NCI-H1694 treated with DMSO at 0.1 percent for 48 hours (cell line): ENCODE measurements at places on chromosomes 2 and 18.

DNA sequence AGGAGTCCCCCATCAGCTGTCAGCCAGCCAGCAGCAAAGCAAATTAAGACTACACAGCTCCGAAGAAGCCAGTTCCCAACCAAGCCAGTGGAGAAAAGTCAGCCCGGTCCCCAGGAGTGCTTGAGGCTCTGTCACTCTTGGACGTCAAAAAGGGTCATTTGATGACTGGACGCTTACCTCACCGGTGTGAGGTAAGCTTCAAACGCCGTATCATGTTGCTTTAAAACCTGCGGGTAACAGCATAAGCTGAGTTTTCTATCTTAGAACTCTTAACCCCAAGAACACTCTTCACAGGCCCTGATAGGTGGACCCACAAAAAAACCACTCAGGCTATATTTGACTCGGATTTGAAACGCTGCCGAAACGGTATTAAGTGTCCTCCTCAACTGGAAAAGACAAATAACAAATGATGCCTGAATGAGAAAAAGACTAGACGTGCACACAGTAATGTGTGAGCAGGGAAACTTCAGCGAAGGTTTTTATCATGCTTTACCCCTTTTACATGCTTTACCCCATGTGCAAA is 682 bp upstream of the LNPK start:
- no peak for DNase-seq

DNA sequence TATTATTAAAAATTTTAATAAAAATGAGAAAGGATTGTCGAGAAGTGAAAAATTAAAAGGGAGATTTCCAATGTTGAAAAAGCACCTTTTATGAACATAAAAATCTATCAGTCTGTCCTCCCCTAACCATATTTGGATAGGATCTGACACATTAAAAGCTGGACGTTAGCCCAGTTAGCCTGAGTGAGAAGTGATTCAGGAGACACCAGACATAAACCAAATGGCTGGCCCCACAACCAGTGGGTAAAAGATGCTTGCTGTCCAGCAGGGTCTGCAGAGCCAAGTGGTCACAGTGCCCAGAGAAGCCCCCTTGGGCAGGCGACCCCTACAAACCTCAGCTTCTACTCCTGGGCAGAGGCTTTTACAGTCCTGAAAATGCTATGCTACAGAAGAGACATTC is 253.8 kb upstream of the LYPD1 start:
- no peak for DNase-seq

DNA sequence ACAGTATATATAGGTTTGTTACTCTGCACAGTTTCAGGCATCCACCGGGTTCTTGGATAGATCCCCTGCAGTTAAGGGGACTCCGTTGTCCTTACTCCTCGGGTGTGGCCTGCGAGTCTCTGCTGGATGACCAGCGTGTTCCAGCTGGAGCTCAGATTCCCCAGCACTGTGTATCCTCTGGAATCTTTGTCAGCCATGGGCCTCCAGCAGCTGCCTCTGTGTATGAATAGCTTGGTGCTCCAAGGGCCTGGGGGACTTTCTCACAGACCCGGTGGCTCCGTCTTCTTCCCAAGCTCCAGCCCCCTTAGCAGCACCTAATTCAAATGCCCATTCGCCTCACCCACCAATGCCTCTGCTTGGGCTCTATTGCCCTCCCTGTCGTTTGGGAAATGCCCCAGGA is 6.3 kb downstream of the ANO7 start:
- no peak for DNase-seq

DNA sequence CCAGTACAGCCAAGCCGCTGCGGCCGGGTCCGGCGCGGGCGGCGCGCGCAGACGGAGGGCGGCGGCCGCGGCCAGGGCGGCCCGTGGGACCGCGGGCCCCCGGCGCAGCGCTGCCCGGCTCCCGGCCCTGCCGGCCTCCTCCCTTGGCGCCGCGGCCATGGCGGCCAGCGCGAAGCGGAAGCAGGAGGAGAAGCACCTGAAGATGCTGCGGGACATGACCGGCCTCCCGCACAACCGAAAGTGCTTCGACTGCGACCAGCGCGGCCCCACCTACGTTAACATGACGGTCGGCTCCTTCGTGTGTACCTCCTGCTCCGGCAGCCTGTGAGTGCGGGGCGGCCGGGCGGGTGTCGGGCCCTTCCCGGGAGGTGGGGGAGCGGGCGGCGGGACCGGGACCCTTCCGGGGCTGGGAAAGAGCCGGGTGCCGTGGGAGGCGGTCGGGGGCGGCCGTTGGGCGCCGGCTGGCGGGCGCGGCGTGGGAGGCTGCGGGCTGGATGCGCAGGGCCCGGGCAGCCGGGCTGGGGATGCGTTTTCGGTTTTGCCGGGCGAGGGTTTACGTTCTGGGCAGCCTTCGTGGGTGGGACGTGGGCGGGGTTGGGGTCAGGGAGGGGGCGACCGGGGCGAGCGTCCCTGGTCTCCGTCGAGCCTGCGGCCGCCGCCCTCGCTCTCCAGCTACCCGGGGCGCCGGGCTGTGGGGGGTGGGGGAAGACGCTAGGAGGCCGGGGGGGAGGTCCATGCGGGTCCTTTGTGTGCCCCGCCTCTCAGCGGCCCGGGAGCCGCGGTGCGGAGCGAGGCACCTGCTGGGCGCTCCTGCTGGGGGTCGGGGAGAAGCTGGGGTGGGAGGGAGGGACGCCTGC is 537 bp downstream of the AGFG1 start:
- DNase-seq, result no peak

- DNase-seq, result no peak
Observed at GRCh38 chr2:189566046-189566445, 14.5 kb downstream of the SLC40A1 start.

DNA sequence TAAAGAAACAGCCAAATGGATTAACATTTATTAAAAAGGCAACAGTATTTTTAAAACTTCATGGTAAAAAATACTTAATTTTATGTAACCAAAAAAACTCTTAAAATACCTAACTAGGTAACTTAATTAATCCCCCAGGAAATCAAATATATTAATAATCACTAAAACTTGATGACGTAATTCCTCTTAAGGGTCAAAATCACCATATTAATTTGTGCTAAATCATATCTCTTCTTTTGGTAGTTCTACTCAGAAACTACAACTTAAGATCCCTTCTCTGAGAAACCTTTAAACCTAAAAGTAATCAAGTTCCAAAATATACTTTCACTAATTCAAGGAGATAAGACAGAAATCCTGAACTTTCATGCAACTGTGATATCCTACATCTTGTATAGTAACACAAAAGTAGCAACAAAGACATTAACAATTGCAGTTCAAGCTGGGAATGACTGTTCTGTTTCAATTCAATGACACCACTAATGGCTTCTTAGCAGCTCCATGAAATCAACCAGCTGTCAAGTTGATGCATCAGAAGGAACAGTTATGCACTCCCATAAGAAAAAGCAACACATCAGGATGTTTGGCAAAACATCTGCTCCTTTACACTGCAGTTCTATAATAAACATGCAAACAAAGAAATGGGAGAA is 4.0 kb downstream of the BAZ2B start:
- peak; percentile 84 for DNase-seq

- no peak for DNase-seq
Observed at GRCh38 chr2:8612734-8613179, 69.1 kb upstream of the ID2 start.

DNA sequence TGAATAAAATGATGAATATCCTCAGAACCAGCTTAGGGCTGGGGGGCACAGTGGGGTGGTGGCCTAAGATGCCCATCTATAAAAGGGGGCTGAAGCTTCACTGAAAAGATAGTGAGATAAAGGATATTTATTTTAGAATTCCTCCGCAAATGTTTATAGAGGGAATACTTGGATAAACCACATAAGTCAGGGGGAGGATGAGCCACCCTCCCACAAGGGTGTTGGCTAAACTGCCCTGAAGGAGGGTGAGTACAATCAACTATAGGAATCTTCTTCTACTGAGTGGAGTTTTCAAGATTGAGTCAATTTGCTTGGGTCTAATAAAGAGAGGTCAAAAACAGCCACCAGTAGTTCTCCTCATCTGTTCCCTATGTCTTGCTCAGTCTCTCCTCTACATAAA is 114.5 kb upstream of the TANK start:
- no peak for DNase-seq

- DNase-seq, result no peak
Observed at GRCh38 chr2:224970311-224970710, 72.0 kb downstream of the DOCK10 start.

DNA sequence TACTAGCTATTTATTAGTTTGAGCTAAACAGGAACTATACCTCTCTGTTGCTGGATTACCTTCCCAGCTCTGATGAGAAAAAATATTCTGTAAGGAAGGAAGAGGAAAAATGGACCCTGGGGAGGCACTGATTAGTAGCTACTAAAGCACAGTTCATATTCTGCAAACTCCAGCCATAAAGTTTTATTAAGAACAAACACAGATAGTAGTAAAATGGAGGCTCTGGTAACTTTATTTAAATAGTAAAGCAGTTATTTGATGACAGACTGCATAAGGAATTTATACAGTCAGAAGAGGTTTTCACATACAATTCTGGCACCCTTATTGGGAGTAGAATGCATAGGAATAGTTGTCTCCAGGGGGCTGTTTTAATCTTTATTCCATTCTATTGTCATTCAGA is 84.1 kb downstream of the XIRP2 start:
- no peak for DNase-seq

GRCh38 chr2:22086726-22087125 is 963.0 kb downstream of the TDRD15 start:
- no peak for DNase-seq

DNA sequence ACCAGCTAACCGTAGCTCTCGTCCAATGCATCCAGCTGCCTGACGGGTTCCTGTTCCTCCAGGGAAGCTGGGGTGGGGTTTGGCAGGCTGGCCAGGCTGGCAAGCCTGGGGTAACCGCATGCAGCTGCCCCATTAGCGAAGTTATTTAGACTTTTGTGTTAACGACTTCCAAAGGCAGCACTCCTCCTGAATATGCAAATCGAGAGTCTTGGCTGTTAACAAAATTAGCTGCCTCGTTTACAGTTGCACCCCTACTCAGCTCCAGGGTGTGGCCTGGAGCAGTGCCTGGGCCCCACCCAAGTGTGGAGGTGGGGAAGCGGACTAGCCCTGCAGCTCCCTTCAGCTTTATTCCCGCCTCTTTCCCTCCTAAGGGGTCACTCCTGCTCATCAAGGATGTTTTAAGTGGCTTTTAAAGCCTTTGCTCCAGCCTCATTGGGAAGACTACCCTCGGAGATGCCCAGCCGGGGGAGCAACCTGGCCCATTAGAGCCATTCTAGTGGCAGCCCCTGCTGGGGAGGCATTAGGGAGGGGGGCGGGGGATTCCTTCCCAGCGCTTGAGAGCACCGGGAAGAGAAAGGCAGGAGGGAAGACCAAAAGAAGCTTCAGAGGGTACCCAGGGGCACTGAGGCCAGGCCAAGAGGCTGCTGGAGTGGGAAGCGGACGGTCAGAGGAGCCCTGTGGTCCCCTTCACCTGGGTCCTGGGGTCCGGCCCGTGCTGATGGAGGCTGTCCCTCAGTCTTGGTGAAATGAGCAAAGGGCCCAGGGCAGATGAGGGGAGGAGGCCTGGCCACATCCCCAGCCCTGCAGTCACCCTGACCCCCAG is 204.1 kb downstream of the CELF4 start:
- no peak for DNase-seq

GRCh38 chr18:68467957-68468356 is 247.0 kb downstream of the TMX3 start:
- DNase-seq, result no peak

DNA sequence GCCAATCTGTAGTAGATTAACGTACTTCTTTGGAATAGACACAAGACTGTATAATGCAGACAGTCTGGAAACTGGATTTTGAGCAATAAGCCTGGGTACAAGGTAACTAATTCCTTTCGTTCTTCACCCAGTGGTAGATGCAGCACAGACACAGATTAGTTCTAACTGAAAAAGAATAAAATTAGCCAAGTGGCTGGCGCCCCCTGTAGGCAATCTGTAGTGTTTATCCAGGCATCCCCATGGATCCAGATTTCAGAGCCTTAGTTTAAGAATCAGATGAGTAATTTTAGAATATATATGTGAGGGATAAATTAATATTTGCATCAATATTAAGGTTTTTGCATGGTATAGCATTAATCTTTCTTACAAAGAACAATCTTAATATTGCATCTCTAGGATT is 563.9 kb downstream of the DCC start:
- DNase-seq, result peak; percentile 42

DNA sequence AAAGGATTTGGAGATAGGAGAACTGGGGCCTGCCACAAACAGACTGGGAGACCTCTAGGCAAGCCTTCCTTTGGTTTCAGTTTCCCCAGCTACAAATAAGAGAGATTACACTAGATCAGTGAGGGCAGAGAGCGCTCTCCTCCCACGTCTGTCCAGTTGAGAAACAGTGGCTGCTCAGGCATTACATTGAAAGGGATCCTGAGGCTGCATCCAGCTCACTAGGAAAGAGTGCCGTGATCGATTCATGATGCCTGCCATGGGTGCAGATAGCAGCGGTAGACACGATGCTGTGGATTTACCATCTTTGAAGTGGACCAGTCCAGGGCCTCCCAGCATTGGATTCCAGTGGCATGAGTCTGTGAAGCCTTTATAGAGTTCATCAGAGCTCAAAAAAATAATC is 62.6 kb downstream of the EN1 start:
- no peak for DNase-seq

GRCh38 chr2:8630676-8631464 is 51.0 kb upstream of the ID2 start:
- DNase-seq, result no peak

DNA sequence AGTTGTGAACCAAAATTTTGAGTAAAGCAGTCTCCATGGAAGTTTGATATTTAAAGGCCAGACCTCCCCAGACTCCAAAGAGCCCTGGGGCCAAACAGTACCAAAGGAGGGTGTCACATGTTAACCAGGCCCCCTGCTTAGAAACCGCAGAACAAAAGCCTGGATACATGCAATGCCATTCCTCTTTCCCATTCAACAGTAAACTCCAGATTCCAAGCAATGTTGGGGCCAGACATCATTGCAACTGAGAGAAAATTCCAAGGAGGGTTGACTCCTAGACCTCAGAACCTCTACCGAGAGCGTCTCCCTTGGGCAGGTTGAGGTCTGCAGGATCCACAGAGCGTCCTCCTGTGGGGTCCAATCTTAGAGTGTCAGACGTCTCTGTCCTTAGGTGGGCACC is 404.4 kb upstream of the SYT4 start:
- no peak for DNase-seq

- no peak for DNase-seq
Observed at GRCh38 chr2:181457121-181457740, at the start of gene ITGA4. Gene ITGA4 (plus strand): TSS chr2:181457386. CDS start chr2:181457655, 269 bp downstream.

- DNase-seq, result no peak
Observed at GRCh38 chr18:48358868-48359267, 50.3 kb downstream of the ZBTB7C start.

GRCh38 chr18:34126121-34126520 is 98.6 kb downstream of the NOL4 start:
- no peak for DNase-seq

DNA sequence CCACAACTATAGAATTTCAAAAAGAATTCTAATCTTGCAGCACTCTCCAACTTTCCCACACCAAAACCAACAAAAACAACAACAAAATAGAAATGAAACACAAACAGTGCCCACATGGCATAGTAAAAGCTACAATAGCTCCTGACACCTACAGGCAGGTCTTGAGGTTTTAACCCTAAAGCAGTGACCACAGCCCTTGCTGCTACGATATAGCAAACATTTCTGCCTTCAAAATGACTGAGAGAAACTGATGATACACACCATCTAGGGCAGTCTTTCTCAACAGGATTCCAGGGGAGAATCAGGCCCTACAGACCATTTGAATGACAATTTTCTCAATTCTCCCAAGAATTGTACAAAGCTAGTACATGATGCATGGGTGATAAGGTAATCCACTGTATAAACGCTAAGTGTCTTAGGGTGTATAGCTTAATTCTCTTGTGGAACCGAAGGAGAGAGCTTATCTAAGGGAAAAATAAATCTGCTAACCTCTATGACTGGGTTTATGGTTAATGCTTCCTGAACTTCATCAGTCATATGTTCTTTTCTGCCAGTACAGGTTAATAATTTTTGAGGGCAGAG is 46.5 kb downstream of the TRAK2 start:
- no peak for DNase-seq
